Activated CD4-positive, alpha-beta T cell treated with anti-CD3 and anti-CD28 coated beads, Interleukin-2, amount 50 U/mL, for 48 hours (primary cell): ENCODE measurements at places on chromosomes 11 and 22.
A peak's percentile ranks its signal among the peaks of the same experiment; 100 is the strongest.

- DNase-seq: no peak
Observed at GRCh38 chr11:108718466-108718865, 53.6 kb downstream of the DDX10 start.

GRCh38 chr22:30041881-30042280, 38.4 kb upstream of the HORMAD2 start:
- no peak for DNase-seq

DNA sequence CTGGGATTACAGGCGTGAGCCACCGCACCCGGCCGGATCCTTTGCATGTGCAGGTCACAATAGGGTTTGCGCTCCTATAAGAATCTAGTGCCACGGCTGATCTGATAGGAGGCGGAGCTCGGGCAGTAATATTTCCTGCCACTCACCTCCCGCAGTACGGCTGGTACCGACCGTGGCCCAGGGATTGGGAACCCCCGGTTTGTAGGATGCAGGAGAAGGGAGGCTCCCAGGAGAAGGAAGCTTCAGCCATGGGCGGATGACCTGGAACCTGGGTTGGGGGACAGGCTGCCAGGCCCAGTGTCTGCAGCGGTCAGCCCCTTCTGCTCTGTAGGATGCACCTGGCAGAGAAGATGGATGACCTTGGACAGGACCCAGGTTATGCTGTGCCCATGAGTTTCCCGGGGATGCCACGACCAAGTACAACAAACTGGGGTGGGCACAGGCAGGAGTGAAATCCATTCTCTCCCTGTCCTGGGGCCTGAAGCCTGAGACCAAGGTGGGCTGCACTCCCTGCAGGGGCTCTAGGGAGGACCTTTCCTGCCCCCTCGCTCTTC, 818.9 kb downstream of the BRD1 start:
- no peak for DNase-seq

- DNase-seq: peak; percentile 56
Observed at GRCh38 chr11:2166091-2166851, 5.3 kb upstream of the INS start.

DNA sequence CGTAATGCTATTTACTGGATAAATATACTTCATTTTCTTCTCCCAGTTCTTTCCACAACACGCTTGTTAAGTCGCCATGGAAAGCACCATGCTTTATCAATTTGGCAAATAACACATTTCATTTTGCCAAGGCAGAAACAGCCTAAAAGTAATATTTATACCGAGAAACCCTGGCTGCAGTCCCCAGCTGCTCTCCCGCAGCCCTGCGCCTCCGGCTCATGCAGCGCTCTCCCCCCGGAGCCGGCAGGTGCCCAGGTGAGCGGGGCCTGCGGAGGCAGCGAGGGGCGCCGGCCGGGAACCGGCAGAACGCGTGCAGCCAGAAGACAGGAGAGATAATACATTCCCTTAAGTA, 681 bp upstream of the ARHGEF12 start:
- no peak for DNase-seq

- DNase-seq: no peak
Observed at GRCh38 chr11:73248526-73249185, 23.5 kb upstream of the P2RY6 start.

GRCh38 chr22:44037519-44038375, 13.6 kb downstream of the PARVB start:
- no peak for DNase-seq

- DNase-seq: no peak
Observed at GRCh38 chr11:102138223-102138622, 28.0 kb downstream of the YAP1 start.

DNA sequence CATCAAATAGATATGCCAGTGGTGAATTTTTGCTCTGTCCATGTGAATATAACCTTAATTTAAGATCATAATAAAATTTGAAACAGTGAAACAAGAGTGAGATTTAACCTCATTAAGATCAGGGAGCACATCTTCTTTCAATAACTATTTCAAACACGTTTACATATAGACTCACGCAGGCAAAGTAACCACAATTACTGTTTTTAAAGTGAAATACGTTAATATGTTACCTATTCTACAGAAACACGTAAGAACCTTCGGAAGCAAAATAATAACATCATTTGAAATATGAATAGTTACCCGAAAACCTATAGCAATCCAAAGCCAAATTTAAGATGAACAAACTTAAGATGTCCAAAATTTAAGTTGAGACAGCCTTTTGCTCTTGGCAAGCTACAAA, 136.2 kb upstream of the ZC3H12C start:
- no peak for DNase-seq

- no peak for DNase-seq
Observed at GRCh38 chr11:27757953-27758352, 57.7 kb upstream of the BDNF start.

DNA sequence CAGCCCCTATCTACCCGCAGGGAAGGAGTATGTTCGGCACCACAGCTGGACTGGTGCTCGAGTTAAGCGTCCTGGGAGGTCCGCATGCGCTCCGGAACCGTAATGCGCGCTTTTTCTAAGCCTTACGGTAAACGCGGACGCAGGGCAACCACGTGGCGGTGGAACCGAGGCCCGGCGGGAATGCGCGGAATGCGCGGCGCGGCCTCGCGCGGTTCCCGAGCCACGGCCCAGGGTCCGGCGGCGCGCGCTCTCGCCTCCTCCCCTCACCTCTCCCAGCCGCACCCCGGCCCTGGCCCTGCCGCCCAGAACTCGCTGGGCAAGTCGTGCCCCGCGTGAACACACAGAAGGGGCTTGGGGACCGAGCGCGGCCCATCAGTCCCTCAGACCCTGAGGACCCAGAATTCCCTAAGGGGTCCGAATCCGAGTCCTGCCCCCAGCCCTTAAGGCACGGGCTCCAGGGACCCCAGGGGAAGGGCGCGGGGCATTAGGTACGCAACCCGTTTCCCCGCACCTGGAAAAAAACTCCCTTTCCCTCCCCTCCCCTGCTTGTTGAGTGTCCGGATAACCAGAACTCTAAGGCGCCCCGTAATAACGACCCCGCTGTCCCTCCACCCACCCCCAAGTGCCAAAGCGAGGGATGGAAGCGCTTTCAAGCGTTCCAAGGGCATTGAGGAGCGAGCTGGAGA, 4.3 kb upstream of the CCND1 start:
- DNase-seq: no peak

DNA sequence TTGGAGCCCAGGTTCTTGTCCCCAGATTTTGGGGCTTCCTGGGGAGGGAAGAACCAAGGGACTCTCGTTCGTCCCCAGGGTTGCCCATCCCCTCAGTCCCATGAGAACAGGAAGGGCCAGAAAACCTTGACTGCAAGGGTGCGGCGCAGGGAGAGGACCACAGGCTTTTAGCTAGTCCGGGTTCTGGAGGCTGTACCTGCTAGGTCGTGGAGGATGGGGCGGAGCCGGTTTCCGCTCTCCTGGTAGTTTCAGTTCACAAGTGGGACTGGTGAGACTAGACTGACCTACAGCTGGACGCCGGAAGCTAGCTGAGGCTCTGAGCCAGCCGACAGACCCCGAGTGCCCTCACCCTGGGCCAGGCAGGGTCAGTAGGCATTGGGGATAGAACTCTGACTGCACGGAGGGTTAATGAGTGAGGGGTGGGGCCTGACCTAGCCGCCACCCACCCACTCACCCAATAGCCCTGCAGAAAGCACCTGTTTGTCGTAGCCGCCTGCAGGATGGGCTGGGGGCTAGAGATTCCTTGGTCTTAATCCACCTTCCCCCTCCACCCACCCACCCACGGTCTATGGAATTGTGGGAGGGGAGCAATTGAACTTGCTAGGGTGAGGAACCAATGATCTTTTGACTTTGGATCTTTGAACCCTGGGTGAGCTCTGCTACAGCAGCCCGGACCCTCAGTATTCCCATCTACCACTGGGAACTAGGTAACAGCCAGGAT, 1.5 kb downstream of the MAFF start:
- peak; percentile 59 for DNase-seq

GRCh38 chr22:30427871-30428270, 2.3 kb downstream of the MTFP1 start:
- no peak for DNase-seq

DNA sequence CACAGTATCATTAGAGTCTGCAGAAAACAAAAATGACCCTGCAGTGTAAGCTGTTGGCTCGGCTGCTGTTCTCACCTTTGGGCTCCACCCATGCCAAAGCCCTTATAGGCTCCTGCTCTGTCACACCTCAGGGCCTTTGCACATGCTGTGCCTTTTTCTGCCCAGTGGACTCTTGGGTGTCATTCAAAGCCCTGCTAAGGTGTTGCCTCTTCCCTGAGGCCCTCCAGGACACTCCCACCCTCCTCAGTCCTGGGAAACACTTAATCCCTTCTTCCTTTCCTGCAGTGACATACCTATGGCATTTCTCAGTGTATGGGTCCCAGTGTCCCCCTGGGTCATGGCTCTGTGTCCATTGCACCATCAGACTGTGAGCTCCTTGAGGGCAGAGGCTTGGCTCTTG, 29.1 kb upstream of the CACNG2 start:
- no peak for DNase-seq

- peak; percentile 60 for DNase-seq
Observed at GRCh38 chr11:18243783-18244362, 4.6 kb downstream of the SAA2 start.

- DNase-seq: no peak
Observed at GRCh38 chr11:125374398-125374797, 121.7 kb downstream of the FEZ1 start.
